ENCODE measurements at places on chromosomes 7 and 10. TPM values are rescaled to one million over a fixed set of nuclear protein-coding genes. Genes with fewer than 3 reads are reported as not detected.

The LHFPL3 gene
- not detected for total RNA-seq

The CYP2C19 gene
- total RNA-seq = not detected

The ZNF488 gene
- not detected for total RNA-seq

The LRRN3 gene
- 42.8 TPM for total RNA-seq

The SPDYE11 gene
- total RNA-seq = not detected

The TMEM176B gene
- 0.13 TPM for total RNA-seq

The NOS3 gene
- 3.7 TPM for total RNA-seq

The PGAM1 gene
- total RNA-seq = 224 TPM

The BRAF gene
- 21.9 TPM for total RNA-seq

The TRIM50 gene
- not detected for total RNA-seq

Data from aortic smooth muscle cell (primary cell).